Muscle of back (tissue), 13 donors: ENCODE measurements at places on chromosomes 7 and 10.

- DNase-seq, result no peak
Observed at GRCh38 chr7:106692450-106693051, 31.6 kb upstream of the CCDC71L start.

GRCh38 chr7:85750454-85750949 lies 563.6 kb upstream of the SEMA3D start:
- DNase-seq, result no peak

- no peak for DNase-seq
Observed at GRCh38 chr7:127776776-127777386, 124.9 kb downstream of the SND1 start.

- no peak for DNase-seq
Observed at GRCh38 chr10:93768892-93769291, 11.2 kb downstream of the LGI1 start.

- no peak for DNase-seq
Observed at GRCh38 chr10:4926400-4926799, 36.8 kb upstream of the AKR1C1 start.

- DNase-seq, result peak; percentile 68
Observed at GRCh38 chr10:103580430-103580829, 86.9 kb downstream of the NEURL1 start.

DNA sequence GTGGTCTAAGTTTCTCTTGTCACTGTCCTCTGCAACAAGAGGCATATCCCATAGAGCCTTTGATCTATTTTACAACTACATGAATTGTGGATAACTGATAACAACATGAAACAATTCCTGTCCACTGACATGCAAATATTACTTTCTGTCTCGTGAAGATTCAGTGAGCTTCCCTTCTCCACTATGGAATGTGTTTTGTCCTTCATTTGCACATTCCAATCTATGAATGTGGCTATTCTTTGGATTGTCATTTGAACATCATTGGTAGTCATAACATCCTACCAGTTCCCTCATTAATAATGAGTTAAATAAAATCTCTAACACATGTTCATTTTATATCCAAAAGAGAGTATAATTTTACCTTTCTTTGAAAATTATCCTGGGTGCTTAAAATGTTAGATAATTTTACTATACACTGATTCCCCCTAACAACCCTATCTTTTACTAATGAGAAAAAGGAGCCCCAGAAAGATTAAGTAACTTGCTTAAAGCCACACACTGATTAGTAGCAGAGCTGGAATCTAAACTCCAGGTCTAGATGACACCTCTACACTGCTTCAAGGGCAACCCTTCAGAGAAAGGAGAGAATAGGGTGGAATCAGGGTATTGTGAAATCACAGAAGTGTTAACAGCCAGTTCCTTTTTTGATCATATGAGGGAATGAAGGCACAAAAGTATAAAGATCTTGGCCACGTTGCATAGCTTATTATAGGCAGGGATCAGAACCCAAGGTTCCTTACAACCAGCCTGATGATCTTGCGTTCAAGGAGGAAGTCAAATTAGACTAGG lies 39.1 kb downstream of the PDE1C start:
- DNase-seq, result no peak

DNA sequence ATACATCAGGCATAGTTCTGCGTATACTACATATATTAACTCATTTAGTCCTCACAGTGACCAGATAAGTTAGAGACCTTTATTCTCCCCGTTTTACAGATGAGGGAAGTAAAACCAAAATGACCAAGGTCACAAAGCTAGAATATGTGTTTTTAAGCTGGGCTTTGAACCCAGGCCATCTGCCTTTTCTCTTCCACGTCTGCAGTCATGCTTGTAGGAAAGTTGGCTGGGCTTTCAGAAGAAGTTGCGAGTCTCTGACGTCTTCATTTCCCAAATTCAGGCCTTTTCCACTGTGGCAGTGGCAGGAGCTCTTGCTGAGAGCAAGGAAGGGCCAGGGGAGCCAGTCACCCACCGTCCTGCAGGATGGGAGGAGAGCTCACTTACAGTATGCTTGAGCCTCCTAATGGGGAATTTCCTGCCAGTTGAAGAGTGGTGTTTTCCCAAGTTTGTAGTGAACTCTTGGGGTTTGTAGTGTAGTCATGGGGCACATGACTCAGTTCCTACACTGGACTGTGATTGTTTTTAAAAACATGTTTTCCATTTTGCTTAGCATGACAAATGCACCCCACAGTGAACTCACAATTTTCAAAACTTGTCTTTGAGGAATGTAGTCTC lies 34.2 kb downstream of the CYP17A1 start:
- peak; percentile 72 for DNase-seq

DNA sequence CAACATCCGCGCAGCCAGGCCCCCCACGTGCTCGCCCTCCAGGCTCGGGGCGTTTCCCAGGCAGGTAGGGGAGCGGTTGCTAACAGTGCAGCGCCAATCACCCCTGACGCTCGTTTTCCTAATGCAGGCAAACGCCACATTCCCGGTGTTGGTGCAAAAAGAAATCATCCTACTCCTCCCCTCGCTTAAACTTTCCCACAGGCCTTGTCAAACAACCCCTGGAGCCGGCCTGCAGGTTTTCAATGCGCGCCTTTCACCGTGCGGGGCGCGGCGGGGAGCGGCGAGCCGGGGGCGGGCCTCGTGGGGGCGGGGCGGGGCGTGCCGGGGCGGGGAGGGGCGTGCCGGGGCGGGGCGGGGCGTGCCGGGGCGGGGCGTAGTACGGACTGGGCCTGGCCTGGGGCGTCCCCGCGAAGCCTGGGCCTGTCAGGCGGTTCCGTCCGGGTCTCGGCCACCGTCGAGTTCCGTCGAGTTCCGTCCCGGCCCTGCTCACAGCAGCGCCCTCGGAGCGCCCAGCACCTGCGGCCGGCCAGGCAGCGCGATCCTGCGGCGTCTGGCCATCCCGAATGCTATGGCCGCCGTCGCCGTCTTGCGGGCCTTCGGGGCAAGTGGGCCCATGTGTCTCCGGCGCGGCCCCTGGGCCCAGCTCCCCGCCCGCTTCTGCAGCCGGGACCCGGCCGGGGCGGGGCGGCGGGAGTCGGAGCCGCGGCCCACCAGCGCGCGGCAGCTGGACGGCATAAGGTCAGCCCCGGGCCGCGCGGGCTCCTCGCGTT lies at the start of gene ECHDC3:
Gene ECHDC3, plus strand, starts transcription at position 374 of the 770 bp plus-strand sequence. Its CDS starts 195 bp downstream, at position 569.
- peak; percentile 63 for DNase-seq
